ENCODE measurements at places on chromosomes 7 and 10. TPM values are rescaled to one million over a fixed set of nuclear protein-coding genes. Genes with fewer than 3 reads are reported as not detected.

The BMPER gene
- total RNA-seq = 1.0 TPM

GRCh38 chr10:127068485-127068884 is 127.9 kb downstream of the INSYN2A start:
- ATAC-seq = no peak

GRCh38 chr10:115989621-115990020 is 283.4 kb downstream of the GFRA1 start:
- no peak for ATAC-seq

GRCh38 chr7:15967551-15967950 is 281.1 kb upstream of the MEOX2 start:
- ATAC-seq = no peak

DNA sequence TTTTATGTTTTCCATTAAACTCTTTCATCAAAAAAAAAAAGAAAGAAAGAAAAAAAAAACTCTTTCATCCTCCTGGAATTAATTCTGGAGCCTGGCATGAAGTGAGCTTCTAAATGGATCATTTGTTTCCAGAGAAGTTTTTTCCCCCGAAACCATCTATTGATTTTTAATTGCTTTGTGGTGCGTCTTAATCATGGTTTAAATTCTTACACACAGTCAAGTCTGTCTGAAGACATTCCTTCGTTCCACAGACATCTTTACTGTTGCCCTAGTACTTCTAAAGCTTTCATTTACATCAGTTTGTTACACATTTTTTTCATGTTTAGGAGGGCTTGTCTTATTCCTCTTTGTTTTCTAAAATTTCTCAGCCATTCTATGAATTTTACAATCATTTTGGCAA is 493.4 kb upstream of the FOXK1 start:
- ATAC-seq = no peak

GRCh38 chr10:60283397-60283796 is 106.3 kb downstream of the ANK3 start:
- no peak for ATAC-seq

All from gastroesophageal sphincter (tissue), 4 donors.